IPS DF 6.9 (cell line): ENCODE measurements at places on chromosomes 4 and X.

- DNase-seq, result no peak
These were observed 676.7 kb upstream of the LCORL start for GRCh38 chr4:18698119-18698883.

DNA sequence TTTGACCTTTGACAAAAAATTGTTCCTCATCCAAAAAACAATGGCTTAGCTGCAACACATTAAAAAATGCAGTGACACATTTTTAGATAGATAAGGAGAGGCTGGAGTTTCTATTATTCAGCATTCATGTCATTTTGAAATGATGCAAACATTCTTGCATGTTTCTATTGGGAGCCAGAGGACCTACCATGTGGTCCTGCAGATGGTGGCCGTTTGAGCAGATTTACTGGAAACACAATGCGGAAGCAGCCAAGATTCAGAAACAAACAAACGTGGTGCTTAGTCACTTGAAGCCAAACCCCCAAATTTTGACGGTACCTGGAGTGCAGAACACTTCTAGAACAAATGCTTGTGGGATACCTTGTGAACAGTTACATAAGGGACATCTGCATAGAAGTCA is 456.7 kb downstream of the PCDH18 start:
- DNase-seq, result no peak

DNA sequence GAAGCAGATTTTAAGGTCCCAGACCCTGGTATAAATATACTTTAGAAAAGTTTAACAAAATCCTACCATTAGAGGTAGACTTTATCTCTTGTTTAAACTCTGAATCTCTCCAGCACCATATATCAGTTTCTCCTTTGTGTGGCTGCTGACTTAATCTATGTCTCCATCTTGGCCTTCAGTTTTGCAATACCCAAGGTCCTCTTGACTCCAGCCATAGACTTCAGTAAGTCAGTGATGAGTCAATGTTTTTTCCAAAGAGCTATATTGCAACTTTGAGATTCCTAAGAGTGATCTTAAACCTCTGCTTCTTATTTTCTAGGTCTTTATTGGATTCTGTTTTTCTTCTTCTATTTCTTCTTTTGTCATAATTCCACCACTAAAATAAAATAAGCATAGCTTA is 50.8 kb upstream of the ADGRL3 start:
- DNase-seq, result no peak

GRCh38 chr4:36152735-36153134 is 91.6 kb downstream of the ARAP2 start:
- no peak for DNase-seq

GRCh38 chr4:25624616-25625015 is 31.0 kb upstream of the SLC34A2 start:
- DNase-seq, result no peak

DNA sequence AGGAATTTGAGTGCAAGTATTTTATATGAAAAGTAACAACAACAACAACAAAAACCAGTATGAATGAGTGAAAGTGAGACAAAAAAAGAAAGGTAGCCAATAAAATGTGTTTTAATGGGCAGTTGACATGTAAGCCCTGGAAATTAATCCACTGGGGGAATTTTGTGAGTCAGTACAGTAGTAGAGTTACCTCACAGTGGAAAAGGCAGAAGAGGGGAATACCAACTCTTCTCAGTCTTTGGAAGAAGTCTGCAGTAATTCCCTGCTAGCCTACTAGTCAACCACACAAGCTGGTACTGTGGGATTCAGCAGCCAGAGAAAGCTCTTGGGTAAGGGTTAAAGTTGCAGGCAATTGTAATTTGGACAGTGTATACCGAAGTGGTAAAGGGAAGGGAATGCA is 76.3 kb upstream of the IL15 start:
- DNase-seq, result no peak

- no peak for DNase-seq
These were observed 71.3 kb downstream of the MAP3K15 start for GRCh38 chrX:19443869-19444526.

GRCh38 chr4:183714626-183715025 is 55.5 kb downstream of the TRAPPC11 start:
- DNase-seq, result no peak

DNA sequence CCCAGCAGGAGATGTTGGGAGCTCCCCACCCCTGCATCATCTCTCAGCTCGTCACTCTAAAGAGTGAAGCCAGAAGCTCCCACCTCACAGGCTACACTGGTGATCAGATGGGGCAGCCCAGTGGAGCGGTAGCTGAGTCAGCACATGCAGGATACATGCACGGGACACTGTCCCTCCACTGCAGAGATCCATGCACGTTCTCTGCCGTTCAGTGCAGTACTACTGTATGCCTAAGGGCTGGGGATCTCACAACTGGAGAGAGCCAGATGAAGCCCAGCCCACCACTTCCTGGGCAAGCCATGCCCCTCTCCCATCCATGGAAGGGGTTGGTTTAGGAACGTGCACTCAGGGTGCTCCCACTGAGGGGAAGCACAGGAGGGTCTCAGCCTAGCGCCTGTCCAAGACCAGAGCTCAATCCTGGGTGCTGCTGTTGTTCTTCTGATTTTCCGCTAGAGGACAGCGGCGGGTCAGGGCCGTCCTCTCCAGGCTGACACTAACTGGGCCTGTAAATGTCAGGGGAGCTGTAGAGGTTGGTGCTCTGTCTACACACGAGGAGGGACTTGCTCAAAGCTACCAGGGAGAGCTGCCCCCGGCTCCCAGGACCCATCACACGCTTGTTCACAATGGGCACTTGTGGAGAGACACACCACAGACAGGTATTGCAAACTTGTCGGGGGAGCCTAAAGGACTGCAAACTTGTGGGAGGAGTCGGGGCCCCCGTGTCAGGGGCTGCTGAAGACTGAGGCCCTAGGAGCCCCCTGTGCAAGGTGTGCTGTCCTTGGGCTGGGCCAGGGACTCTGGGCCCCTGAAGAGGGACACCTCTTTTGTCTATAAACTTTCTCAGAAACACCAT is 18.2 kb upstream of the ABLIM2 start:
- no peak for DNase-seq

- DNase-seq, result no peak
These were observed 8.0 kb upstream of the DGAT2L6 start for GRCh38 chrX:70169281-70169680.

- DNase-seq, result no peak
These were observed 17.7 kb upstream of the P2RY8 start for GRCh38 chrX:1554469-1555210.

- DNase-seq, result no peak
These were observed 60.4 kb downstream of the PPEF2 start for GRCh38 chr4:75841641-75842520.

- DNase-seq, result no peak
These were observed 22.3 kb upstream of the VSIG1 start for GRCh38 chrX:108022491-108023089.

- DNase-seq, result no peak
These were observed 53.7 kb downstream of the CHM start for GRCh38 chrX:85993539-85994197.
